COR-L47 (cell line): ENCODE measurements at places on chromosomes 12 and 14.
A peak's percentile ranks its signal among the peaks of the same experiment; 100 is the strongest.

DNA sequence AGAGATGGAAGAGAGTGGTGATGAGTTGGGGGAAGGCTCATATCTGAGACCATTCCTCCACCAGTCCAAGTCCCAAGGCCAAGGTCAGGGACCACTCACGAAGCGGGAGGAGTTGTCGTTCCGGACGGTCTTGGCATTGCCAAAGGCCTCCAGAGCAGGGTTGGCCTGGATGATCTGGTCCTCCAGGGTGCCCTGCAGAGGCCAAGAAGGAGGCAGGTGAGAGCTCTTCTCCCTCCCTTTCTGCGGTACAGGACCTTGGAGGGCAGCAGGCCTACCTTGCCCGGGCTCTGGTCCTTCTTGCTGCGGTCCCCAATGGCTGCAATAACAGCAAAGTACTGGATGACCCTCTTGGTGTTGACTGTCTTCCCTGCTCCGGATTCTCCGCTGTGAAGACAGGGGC, 4.0 kb downstream of the MYH7 start:
- no peak for DNase-seq

DNA sequence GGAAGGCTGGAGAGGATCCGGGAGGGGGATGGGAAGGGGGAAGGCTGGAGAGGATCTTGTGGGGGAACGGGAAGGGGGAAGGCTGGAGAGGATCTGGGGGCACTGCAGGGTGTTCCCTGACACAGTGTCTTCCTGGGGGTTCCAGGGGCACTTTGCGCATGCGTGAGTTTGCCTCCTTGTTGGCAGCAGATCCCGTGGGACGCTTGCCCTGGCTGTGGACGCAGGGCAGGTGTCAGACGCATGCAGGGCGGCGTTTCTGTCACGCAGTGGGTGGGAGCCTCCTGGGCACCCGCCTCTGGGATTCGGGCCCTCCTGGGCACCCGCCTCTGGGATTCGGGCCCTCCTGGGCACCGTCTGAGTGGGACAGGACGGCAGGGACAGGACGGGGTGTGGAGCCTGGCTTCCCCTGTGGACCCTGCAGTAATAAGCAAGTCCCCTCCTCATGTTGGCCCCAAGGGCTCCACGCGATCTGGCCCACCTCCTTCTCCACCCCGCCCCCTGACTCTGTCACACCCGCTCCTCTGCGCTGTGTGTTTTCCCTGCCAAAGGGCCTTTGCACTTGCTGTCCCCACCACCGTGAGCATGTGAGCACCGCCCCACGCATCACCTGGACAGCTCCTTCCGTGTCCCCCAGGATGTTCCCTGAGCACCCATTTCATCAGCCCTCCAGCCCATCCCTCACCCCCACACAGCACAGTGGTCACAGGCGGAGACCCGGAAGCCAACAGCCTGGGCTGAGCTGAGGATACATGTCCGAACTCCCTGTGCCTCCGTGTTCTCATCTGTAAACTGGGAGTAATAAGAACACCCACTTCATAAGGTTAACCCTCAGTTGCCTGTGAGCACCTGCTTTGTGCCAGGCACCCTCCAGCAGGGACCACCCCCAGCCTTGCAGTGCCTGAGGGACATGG, 4.4 kb downstream of the MMP17 start:
- DNase-seq = peak; percentile 80

DNA sequence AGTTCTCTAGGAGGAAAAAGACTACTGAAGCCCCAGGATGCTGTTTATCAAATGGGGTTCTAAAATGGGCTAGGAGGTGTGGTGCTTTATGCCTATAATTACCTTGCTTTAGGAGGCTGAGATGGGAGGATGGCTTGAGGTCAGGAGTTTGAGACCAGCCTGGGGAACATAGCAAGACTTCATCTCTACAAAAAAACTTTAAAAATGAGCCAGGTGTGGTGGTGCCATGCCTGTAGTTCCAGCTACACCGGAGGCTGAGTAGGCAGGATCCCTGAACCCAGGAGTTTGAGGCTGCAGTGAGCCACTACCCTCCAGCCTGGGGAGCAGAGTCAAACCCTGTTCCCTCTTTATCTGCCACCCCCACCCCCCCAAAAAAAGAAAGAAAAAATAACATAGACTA, 23.3 kb upstream of the SLC2A3 start:
- no peak for DNase-seq

GRCh38 chr14:92728759-92729364, 19.6 kb downstream of the LGMN start:
- no peak for DNase-seq

- DNase-seq = no peak
Observed at GRCh38 chr14:90659156-90659555, 157.1 kb downstream of the TTC7B start.

DNA sequence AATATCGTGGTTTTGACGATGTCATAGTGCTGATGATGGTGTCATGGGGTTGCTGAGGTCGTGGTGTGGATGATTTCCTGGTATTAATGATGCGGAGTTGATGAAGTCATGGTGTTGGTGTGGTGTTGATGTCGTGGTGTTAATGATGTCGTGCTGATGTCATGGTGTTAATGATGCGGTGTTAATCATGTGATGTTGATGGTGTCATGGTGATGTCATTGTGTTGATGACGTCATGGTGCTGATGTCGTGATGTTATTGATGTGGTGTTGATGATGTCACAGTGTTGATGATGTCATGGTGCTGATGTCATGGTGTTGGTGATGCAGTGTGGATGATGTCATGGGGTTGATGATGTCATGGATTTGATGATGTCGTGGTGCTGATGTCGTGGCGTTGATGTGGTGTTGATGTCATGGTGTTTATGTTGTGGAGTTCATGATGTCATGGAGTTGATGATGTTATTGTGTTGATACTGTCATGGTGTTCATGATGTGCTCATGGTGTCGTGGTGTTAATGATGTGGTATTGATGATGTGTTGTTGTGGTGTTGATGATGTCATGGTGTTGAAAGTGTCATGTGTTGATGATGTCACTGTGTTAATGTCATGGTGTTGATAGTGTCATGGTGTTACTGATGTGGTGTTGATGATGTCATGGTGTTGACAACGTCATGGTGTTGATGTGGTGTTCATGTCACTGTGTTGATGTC, 48.5 kb upstream of the RIMBP2 start:
- no peak for DNase-seq

DNA sequence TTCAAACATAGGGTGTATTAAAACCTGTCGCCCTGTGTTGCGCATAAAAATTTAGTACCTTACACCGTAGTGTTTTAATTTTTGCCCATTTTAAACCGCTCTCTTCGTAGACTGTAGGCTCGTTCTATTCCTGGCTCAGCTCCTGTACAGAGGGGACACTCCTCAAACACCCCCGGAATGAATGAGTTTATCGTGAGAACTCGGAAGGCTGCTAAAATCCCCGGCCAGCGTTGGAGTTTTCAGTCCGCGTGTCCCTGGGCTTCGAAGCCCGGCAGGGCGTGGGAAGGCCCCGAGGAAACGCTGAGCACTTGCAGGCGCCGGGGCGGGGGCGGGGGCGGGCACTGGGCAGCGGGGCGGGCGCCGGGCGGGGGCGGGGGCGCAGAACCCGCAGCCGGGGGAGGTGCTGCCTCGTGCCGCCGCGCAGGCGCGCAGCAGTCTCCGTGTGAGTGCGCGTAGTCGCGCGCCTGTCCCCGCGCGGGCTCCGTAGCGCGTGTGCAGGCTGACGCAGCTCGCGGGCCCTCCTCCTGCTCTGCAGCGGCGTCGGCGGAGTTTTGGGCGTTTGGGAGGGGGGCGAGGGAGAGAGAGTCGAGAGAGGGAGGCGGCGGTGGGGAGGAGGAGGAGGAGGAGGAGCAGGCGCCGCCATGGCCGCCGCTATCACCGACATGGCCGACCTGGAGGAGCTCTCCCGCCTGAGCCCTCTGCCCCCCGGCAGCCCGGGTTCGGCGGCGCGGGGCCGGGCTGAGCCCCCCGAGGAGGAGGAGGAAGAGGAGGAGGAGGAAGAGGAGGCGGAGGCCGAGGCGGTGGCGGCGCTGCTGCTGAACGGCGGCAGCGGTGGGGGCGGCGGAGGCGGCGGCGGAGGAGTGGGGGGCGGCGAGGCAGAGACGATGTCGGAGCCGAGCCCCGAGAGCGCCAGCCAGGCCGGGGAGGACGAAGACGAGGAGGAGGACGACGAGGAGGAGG, at the start of gene AEBP2:
AEBP2 (plus strand) TSS at position 434 of the 960 bp plus-strand sequence; CDS start at position 642, 208 bp downstream.
- peak; percentile 81 for DNase-seq

GRCh38 chr14:67837011-67837624, 17.5 kb downstream of the RAD51B start:
- peak; percentile 58 for DNase-seq

GRCh38 chr14:22748631-22749068, 17.8 kb upstream of the OXA1L start:
- no peak for DNase-seq

GRCh38 chr12:95208678-95209077, 8.6 kb downstream of the FGD6 start:
- no peak for DNase-seq

DNA sequence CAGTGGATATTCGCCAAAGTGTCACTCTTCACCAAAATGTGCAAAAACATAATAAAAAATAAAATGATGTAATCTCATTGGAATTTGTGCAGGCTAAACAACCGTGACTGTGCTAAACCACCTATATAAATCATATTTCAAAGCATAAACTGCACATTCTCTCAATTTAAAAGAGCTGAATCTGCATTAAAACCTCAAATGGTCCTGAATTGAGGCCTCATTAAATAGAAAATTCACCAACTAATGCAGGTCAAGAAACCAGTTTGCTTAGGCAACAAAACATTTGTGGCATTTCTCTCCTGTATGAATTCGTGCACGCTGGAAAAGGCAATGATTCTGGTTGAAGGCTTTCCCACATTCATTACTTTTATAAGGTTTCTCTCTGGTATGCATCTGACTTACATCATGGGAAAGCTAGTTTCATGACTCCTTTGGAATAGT, 80.1 kb upstream of the IFNG-AS1 start:
- no peak for DNase-seq

- DNase-seq = no peak
Observed at GRCh38 chr12:104122298-104122697, 15.7 kb downstream of the NFYB start.

DNA sequence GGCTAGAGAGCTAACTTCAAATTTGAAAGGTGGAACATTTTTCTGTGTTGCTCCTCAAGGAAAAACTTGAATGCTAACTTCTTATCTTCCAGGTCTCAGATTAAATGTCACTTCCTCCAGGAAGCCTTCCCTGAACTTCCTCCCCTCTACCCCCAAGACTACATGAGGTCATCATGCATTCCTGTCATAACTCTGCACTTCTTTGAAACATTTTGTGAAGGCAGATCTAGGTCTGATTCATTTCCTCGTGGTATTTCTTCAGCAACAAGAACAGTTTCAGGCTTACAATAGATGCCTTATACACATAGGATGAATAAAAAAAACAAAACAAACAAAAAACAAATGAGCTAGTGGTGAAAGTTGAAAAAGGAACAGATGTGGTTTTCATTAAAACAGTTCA, 97.1 kb upstream of the SRRM4 start:
- DNase-seq = no peak

GRCh38 chr12:95117178-95117599, 43.8 kb upstream of the NR2C1 start:
- DNase-seq = peak; percentile 74

DNA sequence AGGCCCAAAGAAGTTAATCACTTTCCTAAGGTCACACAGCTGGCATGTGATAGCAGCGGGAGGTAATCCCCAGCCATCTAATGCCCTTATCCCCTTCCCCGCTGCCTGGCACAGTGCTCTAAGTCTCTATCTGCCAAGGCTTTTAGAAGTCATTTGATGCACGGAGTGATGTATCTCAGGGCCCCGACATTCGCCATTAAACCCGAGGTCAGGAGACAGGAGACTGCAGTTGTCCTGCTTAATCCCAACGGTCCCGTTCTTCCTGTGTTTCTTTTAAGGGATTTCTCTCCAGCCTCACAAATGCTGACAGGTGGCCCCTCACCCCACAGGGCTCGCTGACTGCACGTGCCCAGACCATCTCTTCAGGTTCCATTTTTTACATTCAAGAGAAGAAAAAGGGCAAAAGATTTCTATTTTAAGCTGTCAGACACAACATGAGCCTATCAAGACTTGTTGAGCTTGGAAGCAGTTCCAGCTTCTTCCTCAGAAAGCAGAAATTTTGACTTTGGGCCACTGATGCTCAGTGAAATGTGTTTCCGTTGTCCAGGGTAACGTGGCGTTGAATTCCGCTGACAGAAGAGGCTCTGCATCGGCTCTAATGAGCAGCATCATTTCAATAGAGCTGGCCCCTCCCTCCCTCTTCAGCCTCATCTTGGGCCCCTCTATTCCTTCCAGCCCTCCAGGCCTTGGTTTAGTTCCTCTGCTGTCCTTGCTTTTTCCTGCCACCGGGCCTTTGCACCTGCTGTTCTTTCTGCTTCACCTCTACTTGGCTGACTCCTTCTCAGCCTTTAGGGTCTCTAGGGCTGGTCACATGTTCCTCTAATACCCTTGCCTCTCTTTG, 171.5 kb downstream of the CHST11 start:
- no peak for DNase-seq

- DNase-seq = no peak
Observed at GRCh38 chr12:573232-573631, 90.0 kb downstream of the NINJ2 start.

DNA sequence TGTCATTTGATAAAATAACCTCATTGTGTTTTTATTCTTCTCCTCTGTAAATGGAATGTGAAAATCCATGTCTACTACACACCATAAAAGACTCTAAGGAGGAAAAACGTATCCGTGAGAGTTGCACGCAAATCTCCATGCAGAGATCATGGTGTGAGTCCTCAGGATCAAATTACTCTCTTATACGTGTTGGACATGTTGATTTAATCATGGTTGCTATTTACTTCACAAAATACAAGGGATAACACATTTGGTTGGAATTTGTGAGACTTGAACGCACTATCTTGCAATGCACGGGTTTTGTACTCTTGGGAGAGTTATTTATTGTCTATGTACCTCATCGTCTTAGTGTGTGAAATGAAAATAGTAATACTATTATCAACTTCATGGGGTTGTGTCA, 128.0 kb upstream of the RASSF8 start:
- no peak for DNase-seq

- no peak for DNase-seq
Observed at GRCh38 chr12:120085920-120086645, 30.5 kb downstream of the RAB35 start.

DNA sequence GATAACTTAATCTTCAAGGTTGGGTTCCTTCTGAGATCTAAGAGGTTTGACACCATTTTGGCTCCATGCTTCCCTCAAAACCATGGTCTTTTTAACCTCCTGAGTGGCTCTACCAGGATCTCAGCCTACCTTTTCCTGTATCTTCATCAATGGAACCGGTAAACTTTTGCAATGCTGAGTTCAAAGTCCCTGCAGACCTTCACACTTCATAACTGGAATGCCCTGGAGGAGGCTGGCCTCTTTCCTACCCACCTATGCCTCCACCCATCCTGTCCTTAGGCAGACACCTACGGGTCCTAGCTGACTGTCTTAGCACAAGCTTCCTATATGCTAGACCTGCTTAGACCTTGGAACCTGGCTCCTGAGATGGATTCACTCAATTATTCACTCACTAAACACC, 89.5 kb upstream of the EEA1 start:
- no peak for DNase-seq

DNA sequence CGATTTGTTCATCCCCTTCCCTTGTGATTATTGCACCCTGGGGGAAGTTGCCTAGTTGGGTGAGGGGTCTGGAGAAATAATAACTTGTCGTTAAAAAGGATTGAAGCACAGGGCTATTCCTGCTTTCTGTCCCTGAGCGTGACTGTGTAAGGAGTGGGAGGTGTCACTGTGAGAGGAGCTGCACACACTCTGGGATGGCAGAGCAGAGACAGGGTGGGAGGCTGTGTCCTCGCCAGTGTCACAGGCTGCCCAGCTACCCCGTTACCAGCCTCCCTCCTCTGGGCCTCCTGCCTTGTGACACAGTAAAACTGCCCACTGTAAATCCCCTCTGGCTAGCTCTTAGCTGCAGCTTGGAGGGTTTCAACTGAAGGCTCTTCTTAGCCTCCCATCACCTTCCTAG, 460.6 kb downstream of the AACS start:
- no peak for DNase-seq

GRCh38 chr12:69108037-69108436, 131.3 kb upstream of the CPSF6 start:
- DNase-seq = no peak
